Cardiac septum (tissue), 1 donor: ENCODE measurements at places on chromosomes 4 and X.

GRCh38 chrX:154125391-154126040, 18.5 kb upstream of the OPN1LW start:
- DNase-seq, result no peak

- DNase-seq, result no peak
Observed at GRCh38 chr4:187887906-187888305, 107.7 kb upstream of the ZFP42 start.

GRCh38 chr4:40548256-40548655, 81.4 kb downstream of the RBM47 start:
- DNase-seq, result no peak

DNA sequence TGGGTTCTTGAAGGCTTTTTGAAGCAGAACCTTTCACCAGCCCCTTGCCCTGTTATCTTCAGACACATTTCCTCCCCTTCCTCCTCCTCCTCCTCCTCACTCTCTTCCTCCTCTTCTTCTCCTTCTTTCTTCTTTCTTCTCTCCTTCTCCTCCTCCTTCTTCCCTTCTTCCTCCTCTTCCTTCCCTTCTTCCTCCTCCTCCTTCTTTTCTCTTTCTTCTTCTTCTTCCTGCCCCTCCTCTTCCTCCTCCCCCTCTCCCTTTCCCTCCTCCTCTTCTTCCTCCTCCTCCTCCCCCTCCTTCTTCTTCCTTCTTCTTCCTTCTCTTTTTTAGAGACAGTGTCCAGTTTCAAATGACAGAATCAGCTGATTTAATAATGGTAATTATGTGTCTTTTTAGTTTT, 226.0 kb downstream of the DKK2 start:
- DNase-seq, result no peak

- DNase-seq, result no peak
Observed at GRCh38 chr4:48329193-48329592, 12.1 kb upstream of the SLAIN2 start.

GRCh38 chrX:15679246-15679645, 14.6 kb upstream of the CLTRN start:
- DNase-seq, result no peak

GRCh38 chrX:2650865-2651264, 40.2 kb upstream of the CD99 start:
- DNase-seq, result no peak

- DNase-seq, result no peak
Observed at GRCh38 chr4:119493419-119493818, 135.2 kb downstream of the PDE5A start.

DNA sequence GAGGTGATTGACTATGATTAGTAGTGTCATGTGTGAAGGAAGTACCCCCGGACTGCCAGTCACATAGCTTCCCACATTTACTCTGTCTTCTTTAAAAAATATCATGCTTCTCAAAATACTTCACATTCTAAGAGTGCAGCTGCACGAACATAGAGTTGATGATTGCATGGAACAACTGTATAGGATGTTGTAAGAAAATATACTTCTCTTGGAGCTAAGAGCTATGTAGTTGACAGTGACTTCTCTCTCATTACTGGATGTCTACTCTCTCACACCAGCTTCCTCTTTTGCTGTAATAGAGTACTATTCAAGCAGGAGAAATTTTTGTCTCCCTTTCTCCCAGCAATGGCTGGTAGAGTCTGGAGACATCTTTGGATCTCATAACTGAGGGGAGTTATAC, 99.4 kb upstream of the PUDP start:
- no peak for DNase-seq

GRCh38 chr4:138669479-138670315, 345.9 kb upstream of the NOCT start:
- no peak for DNase-seq

- DNase-seq, result no peak
Observed at GRCh38 chr4:181478656-181479055, 764.5 kb upstream of the TENM3 start.

DNA sequence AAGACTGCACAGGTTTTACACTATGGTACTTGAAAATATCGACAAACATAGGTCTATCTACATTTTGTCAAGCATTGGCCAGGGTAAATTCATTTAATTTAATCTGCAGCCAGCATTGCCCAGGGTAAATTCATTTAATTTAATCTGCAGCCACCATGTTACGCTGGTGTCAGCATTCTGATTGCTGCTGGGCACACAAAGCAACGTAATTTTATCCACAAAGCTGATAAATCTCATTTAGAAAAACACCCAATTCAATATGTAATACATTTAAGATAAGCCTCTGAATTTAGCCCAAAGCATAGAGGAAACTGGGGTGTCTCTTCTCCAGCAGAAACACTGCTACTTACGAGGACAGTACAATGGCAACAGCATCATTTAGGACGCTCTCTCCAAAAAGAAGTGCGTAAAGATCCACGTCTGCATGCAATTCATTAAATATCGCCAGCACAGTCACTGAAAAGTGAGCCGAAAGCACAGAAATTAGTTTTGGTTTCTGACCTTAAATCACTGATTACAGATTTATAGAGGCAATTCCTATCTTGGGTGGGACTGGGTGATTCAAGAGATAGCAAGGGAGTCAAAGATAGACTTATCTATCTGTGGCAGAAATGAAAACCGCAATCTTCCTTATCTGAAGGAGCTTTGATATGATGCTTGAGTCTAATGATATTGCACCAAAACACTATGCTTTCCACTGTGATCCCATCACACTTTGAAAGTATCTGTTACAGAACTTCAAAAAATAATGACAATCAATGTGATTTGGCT, 88.8 kb downstream of the CHST7 start:
- no peak for DNase-seq
